ENCODE measurements at places on chromosomes 5 and 9.

DNA sequence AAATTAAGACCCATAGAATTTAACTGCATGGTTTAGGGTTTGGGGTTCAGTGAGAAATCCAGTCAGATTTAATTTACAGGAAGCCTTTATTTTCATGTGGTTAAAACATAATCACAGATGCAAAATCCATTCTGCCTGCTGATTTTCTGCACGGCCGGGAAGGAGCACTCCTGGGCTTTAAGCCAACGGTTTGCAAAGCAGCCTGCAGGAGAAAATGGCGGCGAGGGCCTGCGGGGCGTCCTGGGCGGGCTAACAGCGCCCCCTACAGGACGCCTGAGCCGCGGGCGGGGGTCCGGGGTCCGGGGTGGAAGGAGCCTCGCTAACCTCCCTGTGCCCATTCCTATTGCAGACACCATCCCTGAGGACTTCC is 47.6 kb downstream of the THBS4 start:
- peak; percentile 83 for DNase-seq

DNA sequence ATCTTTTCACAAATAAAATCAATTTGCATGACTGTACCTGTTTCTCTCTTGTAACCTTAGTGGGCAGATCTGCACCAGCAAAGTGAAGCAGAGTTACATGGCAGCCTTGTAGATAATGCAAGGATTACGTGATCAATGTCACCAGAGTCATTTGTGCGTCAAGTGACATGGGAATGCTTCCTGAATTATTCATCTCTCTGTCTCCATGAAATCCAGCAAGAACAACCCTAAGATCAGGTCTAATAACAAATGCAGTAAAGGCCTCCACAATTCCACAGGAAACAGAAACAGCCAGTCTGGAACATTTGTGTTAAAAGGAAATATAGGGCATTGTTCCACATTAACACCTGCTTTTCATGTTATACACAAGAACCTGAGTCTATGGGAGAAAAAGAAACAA is 7.8 kb downstream of the GZMA start:
- DNase-seq: no peak

DNA sequence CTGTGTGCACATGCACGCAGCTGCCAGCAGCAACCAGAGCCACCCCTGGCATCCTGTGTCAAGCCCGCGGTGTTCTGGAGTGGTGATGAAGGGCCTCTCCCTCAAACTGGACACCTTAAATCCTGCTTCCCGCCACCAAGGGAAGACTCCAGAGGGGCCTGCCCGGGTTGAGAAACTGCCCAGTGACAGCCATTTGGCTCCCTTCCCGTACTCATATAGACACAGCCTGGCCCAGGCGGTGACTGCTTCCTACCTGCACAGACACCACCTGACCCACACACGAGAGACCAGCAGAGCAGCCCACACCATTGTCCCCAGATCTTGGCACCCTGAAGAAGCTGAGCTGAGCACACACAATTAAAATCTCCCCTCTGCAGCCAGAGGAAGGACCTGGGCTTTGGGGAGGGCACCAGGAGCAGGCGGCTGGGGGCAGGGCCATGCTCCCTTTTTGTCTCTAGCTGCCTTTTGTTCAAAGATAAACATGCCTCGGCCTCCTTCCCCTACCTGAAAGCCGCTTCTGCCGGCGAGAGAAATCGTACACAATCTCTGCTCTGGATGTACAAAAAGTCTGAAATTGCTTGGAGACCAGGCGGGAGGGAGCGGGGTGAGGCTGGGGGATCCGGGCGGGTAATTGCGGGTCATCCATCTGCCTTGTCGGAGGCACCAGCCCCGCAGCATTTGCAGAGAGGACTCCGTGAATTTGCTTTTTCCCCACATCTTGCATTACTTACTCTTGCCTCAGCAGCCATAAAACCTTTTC is 78.4 kb downstream of the TSPAN17 start:
- peak; percentile 63 for DNase-seq

GRCh38 chr5:112594941-112595340 is 142.7 kb upstream of the APC start:
- no peak for DNase-seq

DNA sequence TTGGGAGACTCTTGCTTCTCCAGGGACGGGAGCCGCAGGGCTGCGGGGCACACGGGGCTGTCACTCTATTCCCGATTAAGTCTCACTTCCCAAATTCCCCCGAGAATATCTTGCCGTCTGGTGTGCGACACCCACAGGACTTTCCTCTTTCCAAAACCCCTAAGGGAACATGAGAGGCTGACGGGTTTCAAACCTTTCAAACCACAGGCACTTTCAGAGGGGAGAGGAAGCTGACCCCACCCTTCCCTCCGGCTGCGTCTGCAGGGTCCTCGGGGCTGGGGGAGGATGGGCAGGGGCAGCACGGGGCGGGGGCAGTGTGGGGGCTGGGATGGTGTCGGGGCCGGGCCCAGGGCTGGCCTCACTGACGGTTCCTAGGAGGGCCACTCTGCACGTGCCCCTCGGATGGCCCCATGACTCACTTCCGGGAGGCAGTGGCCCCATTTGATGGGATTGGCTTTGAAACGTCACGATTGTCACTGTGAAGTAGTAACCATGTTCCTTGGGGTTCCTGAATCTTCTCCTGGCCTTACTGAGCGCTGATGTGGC is 38.2 kb downstream of the SLC9A3 start:
- DNase-seq: no peak

DNA sequence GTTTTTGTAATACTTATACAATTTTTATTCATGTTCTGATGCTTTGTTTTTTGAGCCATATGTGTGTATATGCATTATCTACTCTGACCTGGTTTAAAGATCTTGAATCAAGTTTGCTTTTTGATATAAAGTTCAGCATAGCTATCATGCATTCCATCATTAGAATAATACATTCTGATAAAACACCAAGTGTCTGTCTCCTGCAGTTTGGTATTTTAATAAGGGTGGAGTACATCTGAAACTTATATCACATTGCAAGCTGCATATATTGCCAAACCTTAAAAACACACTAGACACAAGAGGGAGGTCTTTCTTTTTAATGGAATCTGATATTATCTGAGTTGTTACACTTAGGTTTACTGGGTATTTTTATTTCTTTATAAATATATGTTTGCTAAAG is 102.8 kb upstream of the ADAMTSL1 start:
- DNase-seq: no peak

DNA sequence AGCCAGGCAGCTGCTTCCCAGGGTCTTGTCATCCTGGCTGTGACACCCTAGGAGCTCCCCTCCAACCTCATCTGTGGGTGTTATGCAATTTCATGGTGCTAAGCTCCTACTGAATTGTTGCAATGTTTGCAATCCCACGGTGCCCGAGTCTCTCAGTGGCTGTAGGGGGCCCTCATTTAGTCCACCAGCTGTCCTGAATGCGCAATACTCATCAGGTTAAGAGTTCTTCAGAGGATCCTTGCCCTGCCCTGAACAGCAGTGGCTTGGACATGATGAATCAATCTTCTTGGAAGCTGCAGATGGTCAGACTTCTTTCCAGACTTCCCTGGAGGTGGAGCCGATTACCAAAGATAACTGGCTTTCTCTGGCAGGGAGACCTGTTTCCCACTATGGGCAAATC is 584.1 kb downstream of the CCDC171 start:
- DNase-seq: no peak

DNA sequence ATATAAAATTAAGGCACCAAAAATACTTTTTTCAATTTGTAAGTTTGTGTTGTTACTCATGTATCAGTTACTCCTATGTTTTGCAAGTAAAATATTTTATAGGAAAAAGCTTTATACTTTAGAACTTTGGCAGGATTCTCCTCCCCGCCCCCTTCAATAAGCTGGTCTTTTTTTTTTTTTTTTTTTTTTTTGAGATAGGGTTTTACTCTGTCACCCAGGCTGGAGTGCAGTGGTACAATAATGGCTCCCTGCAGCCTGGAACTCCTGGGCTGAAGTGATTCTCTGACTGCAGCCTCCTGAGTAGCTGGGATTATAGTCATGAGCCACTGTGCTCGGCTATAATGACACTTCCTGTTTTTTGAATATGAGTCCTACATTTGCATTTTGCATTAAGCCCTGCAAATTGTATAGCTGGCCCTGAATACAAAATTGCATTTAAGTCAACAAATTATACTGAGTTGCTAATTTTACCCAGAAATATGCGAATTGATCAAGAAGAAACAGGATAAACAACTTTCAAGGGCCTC is 192.9 kb downstream of the PIK3R1 start:
- DNase-seq: no peak

All from DMS79 treated with DMSO at 0.1 percent for 48 hours (cell line).